ENCODE measurements at places on chromosomes 5 and 9.

GRCh38 chr9:124221676-124222075 lies 36.1 kb upstream of the NEK6 start:
- DNase-seq = no peak

DNA sequence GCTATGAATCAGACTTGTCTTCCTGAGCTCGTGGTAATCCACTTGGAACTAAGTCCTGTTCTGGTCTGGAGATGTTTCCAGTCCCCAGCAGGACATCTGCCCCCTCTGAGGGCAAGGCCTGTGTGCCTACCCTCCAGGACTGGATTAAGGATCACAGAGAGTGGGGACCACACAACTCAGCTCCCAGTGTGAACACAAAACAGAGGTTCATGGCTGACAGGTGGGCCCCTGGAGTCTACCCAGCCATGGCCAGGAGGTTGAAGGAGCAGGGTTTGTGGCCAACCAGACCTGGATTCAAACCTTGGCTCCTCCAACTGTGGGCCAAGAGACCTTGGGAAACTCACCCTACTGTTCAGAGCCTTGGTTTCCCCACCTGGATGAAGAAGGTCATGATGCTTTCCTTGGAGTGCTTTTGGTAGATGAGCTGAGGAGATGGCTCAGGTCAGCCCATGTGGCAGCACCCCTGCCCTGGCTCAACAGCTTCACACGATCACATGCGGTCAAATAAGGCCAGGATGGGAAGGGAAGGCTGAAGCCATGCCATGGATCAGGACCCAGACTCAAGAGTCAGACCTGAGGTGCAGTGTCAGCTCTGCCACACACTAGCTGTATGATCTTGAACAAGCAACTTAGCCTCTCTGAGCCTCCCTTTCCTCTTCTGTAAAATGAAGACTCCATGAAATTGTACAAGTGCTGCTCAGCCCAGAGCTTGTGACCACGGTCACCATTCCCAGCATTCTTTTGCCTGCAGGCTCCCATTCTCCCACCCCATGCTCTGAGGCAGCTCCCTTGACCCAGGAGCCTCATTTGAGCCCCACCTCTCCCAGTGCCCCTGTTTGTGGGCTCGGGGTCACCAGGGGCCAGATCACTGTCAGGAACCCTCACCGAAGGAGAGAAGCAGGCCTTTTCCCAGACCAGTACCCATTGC lies 27.3 kb upstream of the ANGPTL2 start:
- DNase-seq = no peak

DNA sequence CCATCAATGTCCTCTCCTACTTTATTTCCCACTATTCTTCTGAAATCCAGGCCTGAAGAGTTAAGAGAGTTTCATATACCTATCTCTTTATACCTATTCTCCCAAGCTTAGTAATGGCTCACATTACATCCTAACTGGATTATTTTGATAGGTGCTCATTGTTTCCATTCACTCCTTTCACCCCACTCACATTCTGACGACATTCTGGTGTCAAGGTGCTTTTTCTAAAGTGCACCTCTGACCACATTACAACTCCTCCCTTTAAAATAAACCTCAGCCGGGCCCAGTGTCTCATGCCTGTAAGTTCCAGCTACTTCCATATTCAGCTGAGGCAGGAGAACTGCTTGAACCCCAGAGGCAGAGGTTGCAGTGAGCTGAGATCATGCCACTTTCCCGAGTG lies 417.1 kb downstream of the BNC2 start:
- DNase-seq = no peak

DNA sequence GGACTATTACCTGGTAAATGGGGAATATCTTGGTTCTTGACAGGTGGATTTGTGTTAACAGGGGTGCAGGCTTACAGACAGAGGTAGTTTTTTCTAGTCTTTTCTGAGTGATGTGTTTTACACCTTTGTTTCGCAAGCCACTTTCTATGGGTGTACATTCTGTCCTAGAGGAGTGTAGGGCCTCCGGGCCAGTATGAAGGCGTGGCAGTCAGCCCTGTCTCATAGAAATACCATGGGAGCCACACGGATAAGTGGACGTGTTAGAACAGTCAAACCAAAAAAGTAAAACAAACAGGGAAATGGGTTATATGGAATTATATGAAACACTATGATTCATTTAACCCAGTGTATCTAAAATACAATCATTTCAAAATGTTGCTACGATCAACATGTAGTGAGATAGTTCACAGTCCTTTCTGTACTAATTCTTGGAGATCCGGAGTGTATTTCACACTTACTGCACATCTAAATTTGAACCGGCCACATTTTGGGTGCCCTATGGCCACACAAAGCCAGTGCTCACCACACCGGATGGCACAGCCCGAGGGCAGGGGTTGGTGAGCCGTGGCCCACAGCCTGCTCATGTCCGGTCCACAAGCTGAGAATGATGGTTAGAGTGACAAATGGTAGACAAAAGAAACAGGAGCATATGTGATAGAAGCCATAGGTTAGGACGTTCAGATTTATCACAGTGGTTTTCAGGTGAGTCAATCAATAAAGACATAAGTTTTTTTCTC lies 80.1 kb upstream of the IRX4 start:
- no peak for DNase-seq

DNA sequence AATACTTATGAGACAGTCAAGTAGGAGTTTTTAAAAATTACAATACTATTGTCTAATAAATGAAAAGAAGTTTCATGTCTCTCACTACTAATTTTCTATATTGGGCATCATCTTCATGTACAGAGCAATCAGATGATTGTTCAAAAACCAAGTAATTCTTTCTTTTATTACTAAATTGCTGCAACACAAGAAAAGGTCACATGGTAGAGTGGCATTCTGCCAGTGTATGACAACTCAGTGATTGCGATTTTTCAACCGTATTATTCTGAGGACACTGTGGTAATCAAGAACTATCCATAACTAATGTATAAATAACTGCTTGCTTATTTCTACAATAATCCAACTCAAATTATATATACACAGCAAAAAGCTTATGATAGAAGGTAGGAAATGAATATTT lies 96.7 kb upstream of the GRHPR start:
- peak; percentile 7 for DNase-seq

DNA sequence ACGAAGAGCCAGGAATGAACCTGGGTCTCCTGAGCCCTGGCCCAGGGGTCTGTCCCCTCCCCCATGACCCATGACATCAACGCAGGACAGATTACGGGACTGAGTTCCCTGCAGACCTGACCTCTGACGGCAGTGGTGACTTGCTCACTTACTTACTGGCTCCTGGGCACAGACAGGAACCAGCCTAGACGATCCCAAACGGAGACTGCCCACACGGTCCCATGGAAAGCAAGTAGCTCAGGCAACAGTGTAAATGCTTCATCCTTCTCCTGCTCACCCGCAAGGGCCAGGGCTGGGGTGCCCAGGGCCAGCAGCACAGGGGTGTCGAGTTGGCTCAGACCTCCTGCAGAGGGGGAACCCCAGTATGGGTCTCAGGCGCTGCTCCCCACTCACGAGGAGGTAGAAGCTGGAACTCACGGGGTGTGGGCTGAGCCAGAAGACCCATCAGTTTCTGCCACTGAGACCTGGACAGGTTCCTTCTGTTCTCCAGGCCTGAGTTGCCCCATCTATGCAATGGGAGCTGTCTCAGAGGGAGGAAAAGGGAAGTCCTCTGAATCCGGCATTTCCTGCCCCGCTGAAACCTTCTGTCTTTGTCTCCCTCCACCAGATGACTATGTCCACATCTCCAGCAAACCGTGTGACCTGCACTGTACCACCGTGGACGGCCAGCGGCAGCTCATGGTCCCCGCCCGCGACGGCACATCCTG lies 5.6 kb downstream of the ADAMTSL2 start:
- DNase-seq = no peak

GRCh38 chr5:67133217-67133616 lies 63.4 kb downstream of the CD180 start:
- DNase-seq = no peak

- DNase-seq = no peak
Measured at GRCh38 chr5:50768634-50769033, 102.2 kb downstream of the PARP8 start.

GRCh38 chr5:180806351-180807011 lies 3.9 kb upstream of the MGAT1 start:
- no peak for DNase-seq

DNA sequence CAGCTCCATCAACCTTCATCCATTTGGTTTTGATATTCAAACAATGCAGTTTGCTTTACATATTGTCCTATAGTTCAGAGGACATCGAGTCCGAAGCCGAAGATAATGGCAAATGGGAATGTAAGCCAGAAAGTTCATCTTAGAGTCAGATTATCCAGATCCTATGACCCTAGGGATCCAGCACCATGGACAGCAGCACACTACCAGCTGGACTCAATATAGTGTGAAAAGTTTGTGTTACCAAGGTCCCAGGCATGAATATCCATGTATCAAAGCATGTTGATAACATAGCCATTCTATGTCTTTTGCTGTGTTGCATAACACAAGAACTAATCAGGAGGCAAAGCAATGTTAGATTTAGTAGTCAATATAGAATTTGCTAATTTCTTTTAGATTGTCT lies 46.3 kb downstream of the FSTL4 start:
- peak; percentile 18 for DNase-seq

GRCh38 chr5:130975299-130975698 lies 189.8 kb downstream of the HINT1 start:
- no peak for DNase-seq

- no peak for DNase-seq
Measured at GRCh38 chr5:173486355-173487225, 129.9 kb downstream of the BOD1 start.

- DNase-seq = peak; percentile 76
Measured at GRCh38 chr9:107712390-107712789, 222.8 kb upstream of the KLF4 start.

DNA sequence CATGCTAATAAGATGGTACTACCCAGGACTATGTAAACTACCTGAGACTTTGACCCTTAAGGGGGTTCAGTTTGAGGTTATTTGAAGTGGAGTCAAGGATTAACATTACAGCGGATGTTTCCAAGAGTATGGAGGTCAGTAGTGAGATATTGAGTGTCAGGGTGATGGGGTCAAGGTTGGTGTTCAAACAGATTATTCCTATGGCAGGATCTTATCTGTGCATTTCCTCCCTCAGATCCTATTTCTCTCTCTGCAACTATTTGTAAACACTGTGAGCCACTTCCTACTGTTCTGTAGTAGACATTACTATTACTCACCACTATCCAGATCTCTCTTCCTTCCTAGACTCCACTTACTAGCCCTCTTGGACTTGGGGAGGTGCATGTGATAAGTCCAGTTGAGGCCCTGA lies 54.0 kb upstream of the STOM start:
- DNase-seq = no peak

DNA sequence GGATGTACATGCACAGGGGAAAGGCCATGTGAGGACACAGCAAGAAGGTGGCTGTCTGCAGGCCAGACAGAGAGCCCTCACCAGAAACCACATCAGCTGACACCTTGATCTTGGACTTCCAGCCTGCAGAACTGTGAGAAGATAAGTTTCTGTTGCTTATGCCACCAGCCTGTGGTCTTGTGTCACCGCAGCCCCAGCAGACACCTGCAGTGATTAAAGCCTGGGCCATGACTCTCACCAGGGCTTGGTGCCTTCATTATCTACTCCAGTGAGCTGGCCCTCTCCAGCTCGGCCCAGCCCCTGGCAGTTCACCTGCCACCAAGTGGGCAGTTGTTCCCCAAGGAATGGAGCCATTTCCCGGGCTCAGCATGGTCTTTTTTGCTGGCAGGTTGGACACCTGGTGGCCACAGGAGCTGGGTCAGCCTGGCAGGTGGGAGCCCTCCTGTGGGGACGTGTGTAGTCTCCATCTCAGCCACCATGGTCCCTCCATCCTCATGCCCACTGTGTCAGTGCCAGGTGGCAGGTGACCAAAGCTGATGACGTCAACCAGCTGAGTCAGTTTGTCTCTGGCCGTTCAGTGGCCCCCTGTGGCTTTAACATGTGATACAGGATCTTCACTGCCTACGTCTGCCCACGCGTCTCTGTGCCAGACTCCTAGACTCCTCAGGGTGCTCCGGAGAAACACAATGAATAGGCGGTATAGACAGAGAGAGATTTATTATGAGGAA lies 99.9 kb upstream of the PPP1R26 start:
- DNase-seq = no peak

DNA sequence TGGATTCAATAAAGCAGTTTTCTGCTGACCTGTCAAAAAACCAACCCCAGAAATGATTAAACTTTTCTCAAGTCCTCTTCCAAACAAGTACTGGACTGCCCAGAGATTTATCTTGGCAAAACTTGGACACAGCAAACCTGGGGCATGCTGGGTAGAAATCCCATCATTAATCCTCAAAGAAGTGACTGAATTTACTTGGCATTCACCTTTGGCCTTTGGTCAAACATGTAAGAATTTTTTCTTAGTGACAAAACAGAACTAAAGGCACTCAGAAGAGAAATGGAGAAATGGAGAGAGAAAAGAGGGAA lies 248.6 kb upstream of the NREP start:
- peak; percentile 50 for DNase-seq

DNA sequence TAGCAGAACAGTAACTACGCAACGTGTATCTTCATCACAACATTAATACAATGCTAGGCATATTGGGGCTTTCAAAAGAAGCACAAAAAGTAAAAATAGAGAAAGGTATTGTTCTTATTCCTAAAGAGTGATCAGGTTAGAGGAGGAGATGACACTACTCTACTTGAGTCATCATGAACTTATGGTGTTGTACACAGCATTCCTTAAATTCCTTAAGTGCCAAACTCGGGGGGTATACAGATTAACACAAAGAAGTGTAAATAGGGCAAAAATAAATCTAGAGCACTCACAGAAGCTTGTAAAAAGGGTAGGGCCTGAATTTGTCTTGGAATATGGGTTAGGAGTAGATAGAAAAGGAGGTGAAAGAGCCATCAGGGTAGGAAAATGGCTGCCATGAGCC lies 308.0 kb upstream of the DAP start:
- no peak for DNase-seq

DNA sequence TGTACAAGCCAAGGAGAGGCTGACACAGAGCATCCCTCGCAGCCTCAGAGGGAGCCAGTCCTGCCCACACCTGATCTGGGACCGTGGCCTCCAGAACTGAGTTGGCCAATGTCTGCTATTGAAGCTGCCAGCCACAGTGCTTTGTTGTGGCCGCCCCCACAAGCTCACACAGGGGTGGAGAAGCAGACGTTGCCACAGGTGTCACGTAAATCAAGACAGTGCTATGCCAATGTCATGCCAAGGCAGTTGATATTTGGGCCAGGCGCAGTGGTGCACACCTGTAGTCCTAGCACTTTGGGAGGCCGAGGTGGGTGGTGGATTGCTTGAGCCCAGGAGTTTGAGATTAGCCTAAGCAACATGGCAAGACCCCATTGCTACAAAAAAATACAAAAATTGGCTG lies 17.3 kb upstream of the TERT start:
- DNase-seq = no peak

Measured in IMR-90 (cell line).